ENCODE measurements at places on chromosomes 1 and 21.

DNA sequence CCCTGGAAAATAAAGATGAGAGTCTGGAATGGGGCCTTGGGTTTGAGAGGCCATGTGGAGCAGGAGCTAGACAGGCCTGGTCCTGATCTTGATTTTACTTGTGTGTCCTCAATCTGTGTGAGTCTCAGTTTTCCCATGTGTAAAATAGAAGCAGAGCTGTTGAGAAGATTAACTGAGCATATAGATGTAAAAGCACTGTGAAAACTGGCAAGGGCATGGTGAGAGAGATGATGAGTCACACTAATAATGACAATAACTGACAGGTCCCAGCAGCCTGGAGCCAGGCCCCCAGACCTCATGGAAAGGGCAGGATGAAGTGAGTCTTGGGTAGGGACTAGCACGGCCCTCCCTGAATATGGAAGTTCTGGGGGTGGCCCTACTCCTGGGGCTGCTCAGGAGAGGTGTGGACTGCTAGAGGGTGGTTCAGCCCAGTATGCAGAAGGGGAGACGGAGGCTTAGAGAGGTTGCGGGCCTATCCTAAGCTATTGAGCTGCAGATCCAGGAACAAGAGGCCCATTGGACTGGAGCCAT lies 2.8 kb upstream of the AHDC1 start:
- no peak for DNase-seq

GRCh38 chr1:193014400-193014799 lies 44.8 kb downstream of the UCHL5 start:
- DNase-seq = no peak

- DNase-seq = no peak
Observed at GRCh38 chr1:78280626-78281025, 210.1 kb upstream of the PTGFR start.

- DNase-seq = no peak
Observed at GRCh38 chr1:221457685-221458446, 284.0 kb downstream of the DUSP10 start.

- no peak for DNase-seq
Observed at GRCh38 chr1:15028616-15029015, 124.9 kb upstream of the TMEM51 start.

- no peak for DNase-seq
Observed at GRCh38 chr21:28294051-28294450, 698.6 kb downstream of the LTN1 start.

DNA sequence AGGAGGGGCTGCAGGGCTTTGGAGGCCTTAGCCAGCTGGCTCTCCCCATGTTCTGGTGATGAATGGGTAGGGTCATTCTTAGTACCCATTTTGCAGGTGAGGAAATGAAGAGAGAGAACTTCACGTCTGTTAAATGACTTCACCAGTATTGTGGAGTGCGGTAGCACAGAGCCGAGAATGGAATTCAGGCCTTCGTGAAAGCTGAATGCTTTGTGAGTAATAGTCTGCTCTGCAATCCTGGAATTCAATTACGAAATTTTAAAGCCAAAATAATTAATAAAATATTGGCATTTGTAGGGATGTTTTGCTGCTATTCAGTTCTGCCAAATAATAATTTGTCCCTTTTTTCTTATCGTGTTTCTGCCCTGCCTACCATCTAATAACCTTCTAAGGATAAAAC lies 197.7 kb downstream of the GREM2 start:
- DNase-seq = no peak

DNA sequence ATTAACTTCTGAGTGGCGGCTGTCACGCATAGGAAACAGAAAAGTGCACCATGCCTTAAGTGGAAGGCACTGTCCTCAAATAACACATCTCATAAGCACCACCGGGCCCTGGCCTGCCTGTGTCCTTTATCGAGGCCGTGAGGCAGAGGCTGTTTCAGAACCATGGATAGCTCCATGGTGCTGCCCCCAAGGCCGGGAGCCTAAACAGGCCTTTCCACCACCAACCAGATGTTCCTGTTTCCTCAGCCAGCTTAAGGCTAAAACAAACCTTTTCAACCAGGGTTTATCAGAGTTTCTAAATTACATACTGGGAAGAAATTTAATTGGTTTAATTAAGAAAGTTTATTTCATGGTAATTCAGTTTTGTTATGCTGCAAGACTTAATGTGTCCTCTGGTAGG lies 114.4 kb downstream of the DMRTA2 start:
- DNase-seq = no peak

- no peak for DNase-seq
Observed at GRCh38 chr1:38152351-38153065, 105.9 kb upstream of the POU3F1 start.

- DNase-seq = no peak
Observed at GRCh38 chr1:45065083-45065482, 53.0 kb downstream of the UROD start.

Data from activated naive CD8-positive, alpha-beta T cell treated with anti-CD3 and anti-CD28 coated beads, Interleukin-2, amount 50 U/mL, for 16 hours (primary cell).